ENCODE measurements at places on chromosomes 4 and X.

DNA sequence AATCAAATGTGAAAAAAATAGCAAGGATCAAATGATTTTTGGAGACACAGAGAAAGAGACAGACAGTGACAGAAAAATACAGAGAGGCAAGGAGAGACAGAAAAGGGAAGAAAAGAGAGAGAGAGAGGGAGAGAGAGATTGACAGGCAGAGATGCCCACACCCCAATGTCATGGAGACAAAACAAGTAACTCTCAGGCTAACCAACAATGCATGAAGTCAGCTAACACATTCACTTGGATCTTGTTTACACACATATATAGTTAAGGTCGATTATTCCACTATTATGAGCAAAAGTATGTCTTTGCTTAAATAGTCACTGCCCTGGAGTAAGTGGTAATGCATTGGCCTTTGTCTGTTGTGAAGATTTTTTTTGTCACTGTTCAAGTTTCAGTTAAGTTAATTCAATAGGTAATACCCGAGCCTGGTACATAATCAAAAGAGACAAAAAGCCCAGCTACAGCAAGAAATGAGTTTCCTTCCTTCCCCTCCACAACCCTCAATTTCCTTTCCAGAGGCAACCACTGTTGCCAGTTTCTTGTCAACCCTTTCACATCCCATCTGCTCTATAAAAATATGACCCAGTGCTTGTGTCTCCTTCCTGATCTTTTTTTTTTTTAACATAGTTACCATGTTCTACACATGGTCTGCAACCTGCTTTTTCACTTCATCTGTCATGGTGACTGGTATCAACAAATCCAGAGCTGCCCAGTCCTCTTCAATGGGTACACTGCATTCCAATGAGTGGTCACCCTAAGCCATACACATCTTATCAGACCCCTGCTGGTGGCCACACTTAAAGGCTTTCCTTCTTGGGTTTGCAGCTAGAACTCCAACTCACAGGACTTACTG lies 52.1 kb downstream of the PROM1 start:
- DNase-seq = no peak

DNA sequence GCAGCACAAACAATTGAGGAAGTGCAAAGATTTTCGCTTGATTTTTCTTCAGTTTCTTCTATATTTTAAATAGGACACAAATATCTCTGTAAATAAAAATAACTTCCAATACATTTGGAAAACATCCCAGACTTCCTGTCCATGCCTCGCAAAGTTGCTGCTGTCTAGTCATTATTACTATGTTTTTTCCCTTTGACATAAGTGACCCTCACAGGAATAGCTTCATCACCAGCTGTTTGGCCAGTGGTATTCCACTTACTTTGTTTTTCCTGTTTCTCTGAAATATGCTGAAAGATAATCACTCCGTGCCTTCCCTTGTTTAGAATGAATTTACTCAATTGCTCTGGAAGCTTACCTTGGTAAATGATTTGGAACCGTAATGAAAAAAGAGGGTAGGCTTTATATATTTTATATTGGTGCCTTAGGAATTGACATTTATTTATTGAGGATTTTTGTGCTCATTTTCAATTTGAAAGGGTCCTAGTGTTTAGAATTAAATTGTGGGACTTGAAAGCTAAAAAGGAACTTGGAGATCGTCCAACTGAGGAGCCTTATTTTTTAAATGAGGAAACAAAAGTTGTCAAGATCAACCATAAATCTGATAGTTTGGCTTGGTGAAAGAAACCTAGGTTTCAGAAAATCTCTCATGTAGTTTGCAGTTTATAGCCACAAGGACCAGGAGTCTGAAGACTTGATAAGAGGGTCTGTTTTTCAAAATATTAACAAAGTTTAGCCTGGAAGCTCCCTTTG lies 65.6 kb downstream of the CDKL5 start:
- DNase-seq = no peak

DNA sequence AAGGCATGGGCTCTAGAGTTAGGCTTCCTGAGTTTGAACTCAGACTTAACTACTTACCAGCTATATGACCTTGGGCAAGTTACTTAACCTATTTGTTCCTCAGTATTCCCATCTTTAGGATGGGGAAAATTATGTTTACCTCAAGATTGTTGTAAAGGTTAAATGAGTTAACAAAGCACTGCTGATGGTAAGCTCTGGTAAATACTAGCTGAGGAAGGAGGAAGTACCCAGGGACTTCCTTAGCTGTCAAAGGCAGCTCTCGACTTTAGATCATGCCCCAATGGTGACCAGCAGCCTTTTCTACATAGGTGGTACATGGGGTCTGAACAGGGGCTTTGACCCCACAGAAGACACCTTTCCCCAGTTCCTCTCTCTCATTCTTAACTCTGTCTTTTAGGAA lies 20.1 kb downstream of the ATP7A start:
- DNase-seq = no peak

DNA sequence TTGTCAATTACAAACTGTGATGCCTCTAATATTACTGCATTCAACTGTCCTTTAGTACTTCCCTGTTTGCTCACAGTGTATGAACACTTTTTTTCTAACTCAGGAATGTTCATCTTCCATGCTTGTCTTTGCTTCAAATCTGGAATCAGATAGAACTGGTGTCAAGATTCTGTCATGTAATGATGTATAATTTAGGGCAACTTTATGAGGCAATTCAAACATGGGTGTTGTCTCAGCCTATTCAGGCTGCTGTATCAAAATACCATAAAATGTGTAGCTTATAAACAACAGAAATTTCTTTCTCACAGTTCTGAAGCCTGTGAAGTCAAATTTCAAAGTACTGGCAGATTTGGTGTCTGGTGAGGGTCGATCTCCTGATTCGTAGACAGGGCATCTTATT lies 1012.9 kb downstream of the RAB28 start:
- DNase-seq = no peak

DNA sequence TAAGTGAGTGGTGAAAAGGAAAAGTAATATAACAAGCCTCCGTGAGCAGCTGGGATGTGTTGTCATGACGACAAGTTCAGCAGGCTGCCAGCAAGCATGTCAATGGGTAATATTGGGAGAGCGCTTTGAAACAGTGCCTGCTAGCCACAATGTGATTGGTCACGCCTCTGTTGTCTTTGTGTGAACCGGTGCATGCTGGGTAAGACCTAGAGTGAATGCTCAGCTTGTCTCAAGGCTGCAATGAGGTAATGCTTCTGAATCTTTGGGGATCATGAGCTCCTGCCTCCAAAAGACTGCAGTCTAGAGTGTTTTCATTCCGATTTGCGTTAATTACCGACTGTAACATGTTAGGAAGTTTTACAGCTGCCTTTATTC lies 54.9 kb downstream of the STOX2 start:
- peak; percentile 42 for DNase-seq

DNA sequence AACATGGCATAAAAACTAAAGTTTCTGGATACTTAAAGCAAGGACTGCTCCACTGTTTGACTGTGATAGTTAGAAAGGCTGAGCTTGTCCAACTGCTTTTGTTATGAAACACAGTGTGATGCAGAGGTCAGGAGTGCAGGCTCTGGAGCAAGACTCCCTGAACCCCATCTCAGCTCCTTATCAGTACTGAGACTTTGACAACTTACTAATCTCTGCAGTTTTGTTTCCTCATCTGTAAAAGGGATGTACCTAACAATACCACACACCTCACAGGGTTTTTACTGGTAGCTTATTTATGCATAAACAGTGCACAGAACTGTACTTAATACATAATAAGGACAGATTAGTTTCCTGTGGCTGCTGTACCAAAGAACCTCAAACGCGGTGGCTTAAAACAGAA lies 804.3 kb downstream of the FSTL5 start:
- no peak for DNase-seq

DNA sequence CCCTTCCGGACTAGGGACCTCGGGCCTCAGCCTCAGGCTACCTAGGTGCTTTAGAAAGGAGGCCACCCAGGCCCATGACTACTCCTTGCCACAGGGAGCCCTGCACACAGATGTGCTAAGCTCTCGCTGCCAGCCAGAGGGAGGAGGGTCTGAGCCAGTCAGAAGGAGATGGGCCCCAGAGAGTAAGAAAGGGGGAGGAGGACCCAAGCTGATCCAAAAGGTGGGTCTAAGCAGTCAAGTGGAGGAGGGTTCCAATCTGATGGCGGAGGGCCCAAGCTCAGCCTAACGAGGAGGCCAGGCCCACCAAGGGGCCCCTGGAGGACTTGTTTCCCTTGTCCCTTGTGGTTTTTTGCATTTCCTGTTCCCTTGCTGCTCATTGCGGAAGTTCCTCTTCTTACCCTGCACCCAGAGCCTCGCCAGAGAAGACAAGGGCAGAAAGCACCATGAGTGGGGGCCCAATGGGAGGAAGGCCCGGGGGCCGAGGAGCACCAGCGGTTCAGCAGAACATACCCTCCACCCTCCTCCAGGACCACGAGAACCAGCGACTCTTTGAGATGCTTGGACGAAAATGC lies at the start of gene WAS:
WAS (plus strand) TSS at position 389 of the 572 bp plus-strand sequence; CDS start at position 444, 55 bp downstream.
- no peak for DNase-seq

Measured in HS-5 (cell line).